ENCODE measurements at places on chromosomes 2 and 18. TPM values are rescaled to one million over a fixed set of nuclear protein-coding genes. Genes with fewer than 3 reads are reported as not detected.

GRCh38 chr2:67516362-67516761 lies 119.2 kb downstream of the ETAA1 start:
- peaks cover 7% of the 10 kb centered on the region for H3K27me3 ChIP-seq
- no peaks in the 10 kb centered on the region for H3K36me3 ChIP-seq
- H3K27ac ChIP-seq, result no peak overlapping the region
- no peak for DNase-seq

- H3K27me3 ChIP-seq, result no peaks in the 10 kb centered on the region
- no peaks in the 10 kb centered on the region for H3K4me1 ChIP-seq
- H3K27ac ChIP-seq, result no peak overlapping the region
- no peak for DNase-seq
These were observed 66.0 kb upstream of the ST3GAL5 start for GRCh38 chr2:85954590-85955458.

- H3K4me3 ChIP-seq, result no peak overlapping the region
- no peaks in the 10 kb centered on the region for H3K27me3 ChIP-seq
These were observed 76.9 kb downstream of the MYT1L start for GRCh38 chr2:2254206-2254605.

The LYPD6 gene
- 3.0 TPM for total RNA-seq

All from HCT116 (cell line).